NCI-H146 (cell line): ENCODE measurements at places on chromosomes 11 and 22.
A peak's percentile ranks its signal among the peaks of the same experiment; 100 is the strongest.

GRCh38 chr11:111012491-111012890 lies 233.0 kb upstream of the POU2AF2 start:
- no peak for DNase-seq

- DNase-seq: no peak
Measured at GRCh38 chr11:87924125-87924524, 251.1 kb downstream of the RAB38 start.

DNA sequence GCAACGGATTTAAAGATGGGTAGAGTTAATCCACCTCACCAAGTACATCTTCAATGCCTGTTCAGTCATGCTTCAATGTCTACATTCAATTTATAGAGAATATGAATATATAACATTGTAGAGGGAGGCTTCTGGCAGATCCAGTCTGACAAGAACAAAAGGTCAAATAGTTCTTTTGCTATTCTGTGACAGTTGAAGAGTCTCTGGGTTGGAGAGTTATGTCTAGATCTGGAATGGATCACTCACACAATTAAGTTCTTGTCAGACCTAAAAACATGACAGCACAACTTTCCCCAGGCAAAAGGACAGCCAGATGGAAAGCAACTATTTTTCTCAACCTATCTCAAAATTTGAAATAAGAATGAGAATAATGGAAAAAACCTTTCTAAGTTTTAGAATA lies 15.3 kb upstream of the GAB2 start:
- no peak for DNase-seq

DNA sequence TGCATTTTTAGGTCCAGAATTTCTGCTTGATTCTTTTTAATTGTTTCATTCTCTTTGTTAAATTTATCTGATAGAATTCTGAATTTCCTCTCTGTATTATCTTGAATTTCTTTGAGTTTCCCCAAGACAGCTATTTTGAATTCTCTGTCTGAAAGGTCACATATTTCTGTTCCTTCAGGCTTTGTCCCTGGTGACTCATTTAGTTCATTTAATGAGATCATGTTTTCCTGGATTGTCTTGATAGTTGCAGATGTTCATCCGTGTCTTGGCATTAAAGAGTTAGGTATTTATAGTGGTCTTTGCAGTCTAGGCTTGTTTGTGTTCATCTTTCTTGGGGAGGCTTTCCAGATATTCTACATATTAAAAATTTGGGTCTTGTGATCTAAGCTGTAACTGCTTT lies 694.8 kb upstream of the CCDC179 start:
- DNase-seq: no peak

GRCh38 chr11:120259988-120260565 lies 20.1 kb downstream of the POU2F3 start:
- no peak for DNase-seq

DNA sequence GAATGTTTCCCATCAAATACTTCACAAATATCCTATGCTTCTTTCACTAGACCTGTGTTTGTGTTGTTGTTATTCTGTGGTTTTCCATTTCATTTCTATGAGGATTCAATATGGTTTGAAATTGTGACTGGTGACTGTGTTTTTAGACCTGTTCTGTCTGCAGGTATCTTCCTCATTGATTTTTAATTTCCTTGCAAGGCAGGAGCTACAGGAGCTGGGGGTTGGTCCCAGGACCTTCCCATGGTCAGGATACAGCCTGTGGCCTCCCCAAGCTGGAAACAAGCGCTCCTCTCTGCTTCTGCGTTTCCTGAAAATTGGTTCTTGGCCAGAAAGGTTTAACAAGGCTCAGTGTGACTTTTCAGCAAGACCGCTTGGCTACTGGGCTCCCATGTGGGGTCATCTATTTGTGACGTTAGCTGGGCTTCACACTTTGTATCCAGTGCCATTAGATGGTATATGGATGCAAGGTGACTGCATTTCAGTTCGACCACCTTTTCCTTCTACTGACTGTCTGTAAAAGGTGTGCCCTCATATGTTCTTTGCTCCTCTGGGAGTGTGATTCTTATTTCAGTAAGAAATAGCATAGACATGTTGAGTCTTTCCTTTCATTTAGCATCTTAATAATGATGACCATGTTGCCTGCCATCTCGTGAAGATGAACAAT lies 21.5 kb downstream of the IGLL5 start:
- DNase-seq: no peak

GRCh38 chr22:20216863-20217499 lies 51.1 kb downstream of the RTN4R start:
- DNase-seq: no peak

DNA sequence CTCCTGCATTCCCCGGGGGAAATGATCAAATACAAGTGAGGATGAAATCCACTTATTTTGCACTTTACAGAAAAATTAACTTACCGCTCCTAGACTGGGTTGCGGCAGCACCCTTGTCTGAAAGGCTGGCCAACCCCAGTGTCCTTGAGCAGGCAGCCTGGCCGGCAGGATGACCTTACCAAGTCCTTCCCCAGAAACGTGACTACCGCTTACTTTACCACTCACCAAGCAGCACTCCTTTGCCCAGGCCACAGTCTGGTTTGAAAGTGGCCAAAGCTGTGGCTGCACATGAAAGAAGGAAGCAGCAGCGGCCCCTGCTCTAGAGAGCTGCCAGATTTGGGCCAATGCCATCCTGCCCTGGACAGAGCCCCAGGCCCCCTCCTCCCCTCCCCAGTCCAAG lies 20.3 kb downstream of the MYH9 start:
- DNase-seq: no peak

GRCh38 chr11:17746096-17746495 lies 11.5 kb downstream of the KCNC1 start:
- no peak for DNase-seq

DNA sequence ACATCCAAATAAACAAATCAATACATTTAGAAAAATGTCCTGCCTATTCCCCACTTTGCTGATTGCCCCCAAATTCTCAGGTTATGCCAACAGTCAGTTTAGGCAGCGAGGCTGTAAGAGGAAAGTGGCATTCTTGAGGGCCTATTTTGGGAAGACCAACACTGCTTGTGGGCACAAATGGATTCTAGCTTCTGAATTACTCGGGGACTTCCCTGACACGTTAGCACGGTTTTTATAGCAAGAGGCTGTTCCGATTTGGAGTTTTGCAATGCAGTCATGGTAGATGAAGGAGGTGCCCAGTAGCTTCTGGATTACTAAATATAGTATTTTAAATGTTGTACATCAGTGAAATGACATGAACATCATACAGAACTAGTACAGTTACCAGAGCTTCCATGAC lies 13.1 kb downstream of the RCN1 start:
- DNase-seq: no peak

DNA sequence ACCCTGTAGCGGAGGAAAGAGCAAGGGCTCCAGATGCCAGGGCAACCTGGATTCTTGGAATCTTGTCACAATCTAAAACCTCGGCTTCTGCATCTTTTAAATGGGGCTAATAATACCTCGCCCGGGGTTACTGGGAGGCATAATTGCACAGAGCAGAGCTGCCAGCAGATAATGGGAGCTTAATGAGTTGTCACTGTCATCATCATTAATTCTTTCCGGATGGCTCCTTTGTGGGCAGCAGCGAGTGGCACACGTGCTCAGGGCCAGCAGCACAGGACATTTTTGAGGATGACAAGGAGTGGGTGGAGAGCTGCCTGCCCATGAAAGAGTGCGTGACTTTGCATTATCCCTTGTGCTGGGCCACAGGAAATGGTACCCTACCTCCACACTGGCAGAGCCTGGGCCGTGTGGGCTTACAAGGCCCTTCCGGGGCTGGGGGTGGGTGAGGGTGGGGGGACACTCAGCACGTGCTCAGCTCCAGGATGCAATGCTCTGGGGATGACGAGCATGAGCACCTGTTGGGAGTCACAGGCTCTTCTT lies 5.7 kb downstream of the PDGFB start:
- peak; percentile 65 for DNase-seq

- no peak for DNase-seq
Measured at GRCh38 chr11:132335311-132335710, 964.9 kb downstream of the NTM start.

GRCh38 chr11:11960687-11961086 lies 47.7 kb downstream of the DKK3 start:
- DNase-seq: no peak

DNA sequence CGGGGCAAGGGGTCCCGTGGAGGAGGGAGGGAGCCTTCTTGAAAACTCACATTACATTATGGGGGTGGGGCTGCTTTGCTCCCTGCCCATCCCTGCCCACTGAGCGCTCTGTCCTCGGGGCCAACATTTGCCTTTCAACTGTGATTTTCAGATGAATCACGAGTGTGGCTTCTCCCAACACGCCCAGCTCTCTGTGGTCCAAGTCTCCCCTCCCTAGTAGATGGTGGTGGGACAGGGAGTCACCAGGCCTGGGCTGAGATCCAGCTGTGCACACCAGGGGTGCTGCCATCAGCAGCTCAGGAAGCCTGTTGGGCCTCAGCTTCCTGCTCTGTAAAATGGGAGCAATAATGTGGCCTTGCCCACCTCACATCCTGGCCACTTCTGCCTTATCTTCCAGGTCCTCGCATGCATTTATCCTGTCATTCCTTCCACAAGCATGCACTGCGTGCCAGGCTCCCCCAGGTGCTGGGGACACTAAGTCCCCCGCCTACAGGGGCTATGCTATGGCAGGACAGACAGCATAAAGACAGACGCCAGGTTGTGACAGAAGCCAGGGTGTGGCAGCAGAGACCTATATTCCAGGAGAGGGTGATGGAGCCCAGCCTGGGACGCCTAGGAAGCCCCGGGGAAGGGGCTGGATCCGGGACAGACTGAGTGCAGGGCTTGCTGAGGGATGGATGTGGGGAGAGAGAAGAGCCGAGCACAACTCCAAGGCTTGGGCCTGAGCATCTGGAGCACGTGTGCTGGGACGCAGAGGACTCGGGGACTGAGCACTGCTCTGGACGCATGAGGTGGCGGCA lies 30.5 kb downstream of the NFAM1 start:
- no peak for DNase-seq

DNA sequence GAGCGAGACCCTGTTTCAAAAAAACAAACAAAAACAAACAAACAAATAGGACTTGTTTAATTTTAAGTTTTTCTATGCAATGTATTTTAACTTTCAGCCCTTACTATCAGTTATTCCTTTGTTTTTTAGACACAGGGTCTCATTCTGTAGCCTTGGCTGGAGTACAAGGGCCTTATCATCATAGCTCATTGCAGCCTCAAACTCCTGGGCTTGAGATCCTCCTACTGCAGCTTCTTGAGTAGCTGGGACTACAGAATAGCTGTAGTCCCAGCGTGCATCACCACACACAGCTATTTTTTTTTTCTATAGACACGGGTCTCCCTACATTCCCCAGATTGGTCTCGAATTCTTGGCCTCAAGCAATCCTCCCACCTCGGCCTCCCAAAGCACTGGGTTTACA lies 44.5 kb downstream of the PIK3C2A start:
- DNase-seq: no peak

GRCh38 chr22:30733181-30733631 lies 38.5 kb downstream of the OSBP2 start:
- no peak for DNase-seq

DNA sequence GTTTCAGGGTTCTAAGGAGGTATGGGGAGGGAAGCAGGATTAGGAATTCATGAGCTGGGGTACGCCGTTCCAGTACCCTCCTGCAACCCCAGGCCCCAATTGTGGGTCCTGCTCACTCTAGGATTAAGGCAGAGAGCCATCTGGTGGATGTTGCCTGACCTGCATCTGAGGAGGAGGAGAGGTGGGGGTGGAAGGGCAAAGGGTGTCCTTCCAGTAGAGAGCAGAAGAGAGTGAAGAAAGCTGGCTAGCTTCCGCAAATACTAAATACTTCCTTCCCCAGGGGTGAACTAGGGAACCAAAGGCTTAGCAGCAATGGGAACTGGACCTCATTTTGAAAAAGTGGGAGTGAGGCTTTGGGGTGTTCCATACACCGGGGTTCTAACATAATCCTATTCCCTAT lies 10.6 kb downstream of the LRRC51 start:
- DNase-seq: peak; percentile 27

DNA sequence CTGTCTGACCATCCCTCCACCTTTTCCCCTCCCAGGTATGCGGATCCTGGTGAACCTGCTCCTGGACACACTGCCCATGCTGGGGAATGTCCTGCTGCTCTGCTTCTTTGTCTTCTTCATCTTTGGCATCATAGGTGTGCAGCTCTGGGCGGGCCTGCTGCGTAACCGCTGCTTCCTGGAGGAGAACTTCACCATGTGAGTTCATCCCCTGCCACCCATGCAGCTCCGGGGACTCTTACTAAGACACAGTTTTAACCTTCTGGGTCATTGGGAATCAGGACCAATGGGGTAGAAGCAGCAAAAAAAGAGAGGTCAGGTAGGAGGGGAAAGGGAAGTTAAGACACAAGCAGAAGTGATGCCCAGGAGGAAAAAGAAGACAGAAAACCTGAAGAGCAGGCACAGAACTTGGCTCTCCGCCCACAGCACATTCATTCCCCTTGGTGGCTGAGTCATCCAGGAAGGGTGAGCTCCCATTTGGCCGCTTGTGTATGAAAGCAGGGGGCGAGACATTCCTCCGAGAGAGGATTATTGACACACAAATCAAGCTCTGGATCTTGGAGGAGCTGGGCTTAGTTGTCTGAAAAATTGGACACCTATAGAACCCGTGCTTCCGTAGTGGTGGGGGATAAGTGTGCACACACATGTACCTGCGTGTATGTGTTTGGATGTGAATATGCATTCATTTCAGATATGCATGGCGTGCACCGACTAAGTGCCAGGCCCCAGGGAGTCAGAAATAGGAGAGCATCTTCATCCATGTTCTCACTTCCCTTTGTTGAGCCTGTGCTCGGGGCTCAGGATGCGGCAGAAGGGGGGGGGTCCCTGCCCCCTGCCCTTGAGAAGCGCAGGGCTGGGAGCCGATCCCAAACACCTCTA lies 64.2 kb downstream of the CACNA1I start:
- DNase-seq: no peak

DNA sequence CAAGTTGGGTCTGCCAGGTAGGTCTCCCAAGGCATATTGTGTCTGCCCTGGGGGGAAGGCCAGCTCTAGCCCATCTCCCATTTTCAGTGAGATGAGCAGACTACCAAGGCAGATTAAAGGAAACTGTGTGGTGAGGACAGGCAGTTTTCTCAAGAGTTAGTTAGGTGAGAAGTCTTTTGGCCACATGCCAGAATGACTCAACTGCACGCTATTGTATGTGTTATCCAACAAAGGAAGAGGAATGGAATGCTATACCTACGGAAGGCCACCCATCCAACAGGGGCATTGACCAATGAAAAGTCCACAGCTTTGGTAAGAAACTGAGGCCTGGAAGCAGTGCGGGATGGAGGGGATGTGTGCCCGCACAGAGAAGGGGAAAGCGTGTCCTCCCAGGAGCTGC lies 941.7 kb downstream of the NTM start:
- DNase-seq: no peak

- DNase-seq: no peak
Measured at GRCh38 chr11:57427727-57428082, 784 bp upstream of the SLC43A3 start.
